ENCODE measurements at places on chromosomes 1 and 21.

DNA sequence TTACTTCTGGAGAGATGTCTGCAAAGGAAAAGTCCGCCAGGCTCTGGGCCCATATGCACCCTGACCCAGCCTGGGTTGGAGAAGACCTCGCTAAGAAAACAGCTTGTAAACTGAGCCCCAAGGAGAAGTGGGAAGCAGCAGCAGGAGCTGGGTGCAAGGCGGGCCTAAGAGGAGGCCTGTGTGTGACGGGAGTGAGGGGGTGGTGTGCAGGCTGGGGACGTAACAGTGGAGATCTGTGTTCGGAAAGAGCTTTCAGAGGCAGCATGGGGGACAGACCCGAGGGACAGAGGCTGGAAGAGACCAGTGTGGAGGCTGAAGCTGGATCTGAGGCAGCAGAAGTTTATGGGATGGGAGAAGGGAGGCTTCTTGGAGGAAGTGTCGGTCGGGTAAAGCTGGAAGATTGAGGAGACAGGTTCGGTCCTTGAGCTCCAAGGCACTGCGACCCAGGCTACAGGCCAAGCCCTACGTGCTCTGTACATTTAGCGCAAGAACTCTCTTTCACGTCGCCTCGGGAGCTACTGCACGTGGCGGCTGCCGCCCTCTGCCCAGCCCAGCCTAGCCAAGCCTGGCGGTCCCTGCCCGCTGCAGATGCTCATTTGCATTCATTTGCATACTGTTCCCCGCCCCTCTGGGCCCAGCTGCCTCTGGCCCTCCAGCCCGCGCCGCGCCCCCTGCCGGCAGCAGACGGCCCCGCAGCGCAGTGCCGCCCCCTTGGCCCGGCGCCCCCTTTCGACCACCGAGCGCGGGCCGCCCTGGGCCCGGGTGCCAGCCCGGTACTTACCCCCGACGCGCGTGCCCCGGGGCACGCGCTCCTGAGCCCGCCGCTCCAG, 6.3 kb downstream of the HPCA start:
- DNase-seq = no peak

- DNase-seq = no peak
Measured at GRCh38 chr21:22136740-22137139, 1138.5 kb downstream of the NCAM2 start.

GRCh38 chr21:28614791-28615190, 377.9 kb downstream of the LTN1 start:
- no peak for DNase-seq

DNA sequence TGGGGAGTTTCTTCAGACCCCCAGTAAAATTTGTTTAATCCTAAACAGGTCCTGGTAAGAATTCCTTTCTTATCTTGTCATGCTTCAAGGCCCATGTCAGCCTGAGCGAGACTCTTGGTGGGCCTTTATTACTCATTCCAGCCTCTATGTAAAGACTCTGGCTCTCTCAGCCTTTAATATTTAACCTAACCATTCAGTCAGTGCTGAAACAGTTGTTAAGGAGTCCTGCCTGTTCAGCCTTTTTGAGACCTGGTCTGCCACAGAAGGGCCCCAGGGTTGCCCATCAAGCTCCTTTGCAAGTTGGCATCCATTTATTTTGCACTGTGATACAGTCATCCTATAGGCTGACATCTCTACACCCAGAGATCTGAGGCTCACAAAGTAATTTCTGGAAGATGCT, 107.7 kb upstream of the VANGL1 start:
- DNase-seq = no peak

GRCh38 chr1:183674886-183675285, 21.8 kb upstream of the APOBEC4 start:
- DNase-seq = no peak

DNA sequence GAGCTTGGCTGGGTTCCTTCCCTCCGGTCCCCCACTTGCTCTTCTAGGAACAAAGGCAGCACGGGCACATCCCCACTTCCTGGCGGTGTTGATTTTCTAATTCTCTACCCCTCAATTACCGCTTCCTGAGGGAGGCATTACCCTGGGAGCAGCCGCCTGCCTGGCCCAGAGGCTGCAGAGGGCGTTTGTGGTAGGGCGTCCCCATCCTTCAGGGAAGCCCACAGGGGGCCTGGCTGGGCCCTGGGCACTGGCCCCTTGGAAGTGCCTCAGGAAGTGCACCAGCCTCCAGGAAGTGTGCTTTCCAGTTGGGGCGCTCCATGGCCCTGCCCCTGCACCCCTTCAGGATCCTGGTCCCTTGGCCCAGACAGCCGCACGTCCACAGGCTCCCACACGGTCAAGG, 42.1 kb upstream of the CASZ1 start:
- no peak for DNase-seq

DNA sequence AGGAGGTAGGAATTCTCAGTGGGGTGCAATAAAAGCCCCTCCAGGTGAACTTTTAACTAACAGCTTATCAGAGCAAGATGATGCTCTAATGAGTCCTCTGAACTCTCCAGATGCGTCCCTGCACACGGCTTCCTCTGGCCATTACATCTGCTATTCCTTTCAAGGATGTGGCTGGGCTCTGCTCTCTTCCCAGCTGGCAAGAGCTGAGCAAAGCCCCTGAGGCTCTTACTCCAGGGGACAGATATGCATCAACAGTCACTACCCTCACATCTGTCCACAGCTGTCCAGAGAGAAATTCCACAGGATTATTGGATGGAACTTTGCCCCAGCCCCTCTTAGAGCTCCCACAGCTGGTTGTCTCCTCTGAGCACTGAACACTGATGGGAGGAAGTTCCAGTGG, 267.8 kb downstream of the C1orf94 start:
- DNase-seq = no peak

GRCh38 chr21:15367061-15367626, 302.3 kb upstream of the NRIP1 start:
- no peak for DNase-seq

Data from vagina (tissue), 2 donors.